ENCODE measurements at places on chromosomes 2 and 18.

GRCh38 chr18:63293935-63294334 lies 25.6 kb downstream of the BCL2 start:
- DNase-seq = no peak

- no peak for DNase-seq
These were observed 45.3 kb downstream of the ADAM23 start for GRCh38 chr2:206488623-206489022.

DNA sequence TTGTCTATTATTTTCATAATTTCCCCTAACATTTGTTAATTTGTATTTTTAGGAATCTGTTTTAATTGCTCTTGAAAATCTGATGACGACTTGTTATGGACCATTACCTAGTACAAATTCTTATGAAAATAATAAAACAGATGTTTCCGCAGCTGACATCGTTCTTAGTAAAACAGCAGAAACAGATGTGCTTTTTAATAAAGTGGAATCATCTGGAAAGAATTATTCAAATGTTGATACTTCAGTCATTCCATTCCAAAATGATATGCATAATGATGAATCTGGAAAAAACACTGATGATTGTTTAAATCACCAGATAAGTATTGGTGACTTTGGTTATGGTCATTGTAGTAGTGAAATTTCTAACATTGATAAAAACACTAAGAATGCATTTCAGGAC lies 69.9 kb downstream of the PMS1 start:
- DNase-seq = no peak

DNA sequence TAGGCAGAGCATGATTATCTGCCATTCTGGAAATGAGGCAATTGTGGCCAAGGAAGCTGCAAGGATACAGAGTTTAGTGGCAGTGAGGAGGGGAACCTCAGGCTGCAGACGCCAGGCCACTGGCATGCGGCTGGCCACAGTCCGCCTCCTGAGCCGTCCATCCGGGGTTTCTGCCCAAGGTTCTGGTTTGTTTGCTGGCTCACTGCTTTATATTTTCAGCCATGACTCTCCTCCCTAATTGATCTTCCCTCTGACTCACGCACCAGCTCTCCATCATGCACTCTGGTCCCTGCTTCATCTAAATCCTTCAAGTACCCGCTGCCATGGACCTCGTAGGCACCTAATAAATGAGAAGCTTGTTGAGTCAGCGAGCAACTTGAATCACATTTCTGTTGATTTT lies 107.8 kb upstream of the REV1 start:
- no peak for DNase-seq

DNA sequence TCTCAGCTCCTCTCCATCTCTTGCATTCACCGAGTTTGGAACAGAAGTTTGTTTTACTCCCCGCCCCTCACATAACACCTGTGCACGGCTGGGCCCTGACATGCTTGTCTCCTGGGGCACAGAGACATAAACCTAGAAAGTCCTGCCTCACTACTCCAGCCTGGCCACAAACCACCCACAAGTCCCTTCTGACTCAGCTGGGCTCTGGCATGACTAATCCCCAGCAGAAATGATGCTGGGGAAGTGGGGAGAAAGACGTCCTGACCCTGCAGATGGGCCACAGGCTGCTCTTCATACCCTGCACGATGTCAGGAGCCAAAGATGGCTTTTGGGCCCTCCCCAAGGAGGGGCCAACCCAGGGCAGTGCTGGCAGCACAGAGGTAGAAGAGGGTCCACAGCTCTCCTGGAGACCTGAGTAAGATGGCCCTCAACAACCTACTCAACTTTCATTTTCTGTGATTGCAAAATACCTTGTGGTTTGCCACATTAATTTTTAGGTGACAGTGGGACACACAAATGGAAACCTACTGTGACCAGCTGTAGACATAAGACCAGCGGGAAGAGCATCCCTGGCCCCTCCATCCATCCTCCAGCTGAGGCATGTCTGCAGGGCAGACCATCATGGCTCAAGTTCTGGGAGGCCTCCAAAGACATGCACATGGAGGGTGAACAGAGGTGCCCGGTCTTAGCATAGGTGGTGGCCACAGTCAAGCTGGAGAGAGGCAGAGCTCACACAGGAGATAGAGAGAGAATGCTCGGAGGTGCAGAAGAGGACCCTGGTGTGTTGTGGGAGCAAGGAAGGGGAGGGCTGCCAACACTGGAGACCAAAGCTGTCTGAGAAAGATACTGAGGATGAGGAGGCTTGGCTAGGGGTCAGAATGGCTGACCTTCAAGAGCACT lies 40.0 kb downstream of the DNMT3A start:
- DNase-seq = peak; percentile 91

- DNase-seq = no peak
These were observed 422.1 kb upstream of the DSEL start for GRCh38 chr18:67938660-67939059.

DNA sequence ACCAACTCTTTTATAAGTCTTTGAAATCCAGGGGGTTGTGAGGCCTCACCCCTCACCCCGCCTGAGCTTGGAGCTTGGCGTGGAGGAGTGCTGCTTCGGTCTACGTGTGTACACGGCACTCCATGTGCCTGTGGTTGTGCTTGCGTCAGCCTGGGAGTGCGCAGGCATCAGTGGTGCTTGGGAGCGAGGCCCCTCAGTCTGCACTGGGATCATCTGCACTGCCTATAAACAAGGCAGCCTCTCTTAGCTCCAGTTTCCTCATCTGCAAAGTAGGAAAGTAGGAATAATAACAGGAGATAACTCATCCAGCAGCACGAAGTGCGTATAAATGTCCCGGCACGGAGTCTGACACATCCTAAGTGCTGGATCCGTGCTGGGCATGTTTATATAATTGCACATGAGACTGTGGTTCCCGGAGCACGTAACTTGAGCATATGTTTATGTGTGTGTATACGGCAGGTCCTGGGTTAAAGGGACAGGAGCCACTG lies 1.2 kb downstream of the GYPC start:
- DNase-seq = peak; percentile 36

DNA sequence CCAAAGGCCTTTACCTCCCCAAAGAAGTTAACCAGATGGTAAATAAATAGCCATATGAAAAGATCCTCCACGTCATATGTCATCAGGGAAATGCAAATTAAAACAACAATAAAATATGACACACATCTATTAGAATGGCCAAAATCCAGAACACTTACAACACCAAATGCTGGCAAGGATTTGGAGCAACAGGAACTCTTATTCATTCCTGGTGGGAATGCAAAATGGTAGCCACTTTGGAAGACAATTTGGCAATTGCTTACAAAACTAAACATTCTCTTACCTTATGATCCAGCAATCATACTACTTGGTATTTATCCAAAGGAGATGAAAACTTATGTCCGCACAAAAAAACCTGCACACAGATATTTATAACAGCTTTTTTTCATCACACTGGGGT lies 1.3 kb upstream of the TANK start:
- DNase-seq = no peak

- DNase-seq = no peak
These were observed 17.0 kb upstream of the HPCAL1 start for GRCh38 chr2:10285556-10286198.

GRCh38 chr2:17995593-17995992 lies 117.1 kb downstream of the KCNS3 start:
- no peak for DNase-seq

GRCh38 chr2:225309516-225309915 lies 90.0 kb upstream of the NYAP2 start:
- DNase-seq = no peak

GRCh38 chr2:111919365-111919764 lies 21.0 kb downstream of the MERTK start:
- no peak for DNase-seq

- no peak for DNase-seq
These were observed 11.3 kb downstream of the APLF start for GRCh38 chr2:68478688-68479087.

DNA sequence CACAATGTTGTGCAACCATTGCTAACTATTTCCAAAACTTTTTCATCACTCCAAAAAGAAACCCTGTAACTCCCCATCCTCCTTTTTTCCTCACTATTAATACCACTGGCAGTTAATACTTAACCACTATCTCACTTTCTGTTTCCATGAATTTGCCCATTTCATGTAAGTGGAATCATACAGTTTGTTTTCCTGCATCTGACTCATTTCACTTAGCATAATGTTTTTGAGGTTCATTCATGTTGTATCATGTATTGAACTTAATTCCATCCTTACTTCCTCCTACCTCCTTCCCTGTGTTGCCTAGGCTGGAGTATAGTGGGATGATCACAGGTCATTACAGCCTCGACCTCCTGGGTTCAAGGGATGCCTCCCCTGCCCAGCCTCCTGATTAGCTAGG lies 68.3 kb downstream of the FAM117B start:
- DNase-seq = no peak

DNA sequence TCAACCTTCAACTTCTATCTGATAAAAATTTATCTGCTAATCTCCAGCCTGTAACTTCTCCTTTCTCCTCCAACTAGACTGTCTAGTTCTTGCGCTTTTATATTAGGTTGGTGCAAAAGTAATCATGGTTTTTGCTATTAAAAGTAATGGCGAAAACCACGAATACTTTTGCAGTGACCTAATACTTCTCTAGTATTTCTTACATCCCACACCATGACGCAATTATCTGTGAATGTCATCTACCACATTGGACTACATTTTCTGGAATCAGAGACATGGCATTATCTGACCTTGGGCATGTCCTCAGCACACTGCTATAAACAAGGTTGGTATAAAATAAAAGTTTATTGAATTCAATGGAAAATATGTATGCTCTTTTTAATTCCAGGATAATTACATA lies 370.2 kb upstream of the LYPD1 start:
- DNase-seq = no peak

DNA sequence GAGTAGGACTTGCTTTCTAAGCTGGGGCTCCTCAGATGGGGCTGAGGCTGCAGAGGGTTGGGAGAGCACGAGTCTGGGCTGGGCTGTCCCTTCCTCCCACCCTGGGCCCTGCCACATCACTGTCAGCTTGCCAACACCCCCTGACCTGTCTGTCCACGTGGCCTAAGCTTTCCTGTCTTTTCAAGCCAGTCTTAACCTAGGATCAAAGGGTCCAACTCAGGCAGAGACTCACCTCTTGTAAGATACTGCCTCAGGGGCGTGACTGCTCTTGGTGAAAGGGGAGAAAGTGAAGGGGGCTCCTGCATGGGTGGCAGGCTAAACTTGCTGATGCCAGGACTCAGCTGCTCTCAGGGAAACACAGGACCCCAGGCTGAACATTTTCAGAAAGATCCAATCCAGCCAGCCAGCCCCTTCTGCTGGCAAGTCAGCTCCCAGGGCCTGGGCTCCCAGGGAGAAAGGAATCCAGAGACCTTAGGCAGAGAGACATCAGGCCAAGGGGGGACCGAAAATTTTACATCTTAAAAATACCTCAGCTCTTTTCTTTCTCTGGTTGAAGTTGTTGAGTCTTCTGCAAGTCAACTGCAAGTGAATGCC lies 144.2 kb upstream of the ID2 start:
- no peak for DNase-seq

DNA sequence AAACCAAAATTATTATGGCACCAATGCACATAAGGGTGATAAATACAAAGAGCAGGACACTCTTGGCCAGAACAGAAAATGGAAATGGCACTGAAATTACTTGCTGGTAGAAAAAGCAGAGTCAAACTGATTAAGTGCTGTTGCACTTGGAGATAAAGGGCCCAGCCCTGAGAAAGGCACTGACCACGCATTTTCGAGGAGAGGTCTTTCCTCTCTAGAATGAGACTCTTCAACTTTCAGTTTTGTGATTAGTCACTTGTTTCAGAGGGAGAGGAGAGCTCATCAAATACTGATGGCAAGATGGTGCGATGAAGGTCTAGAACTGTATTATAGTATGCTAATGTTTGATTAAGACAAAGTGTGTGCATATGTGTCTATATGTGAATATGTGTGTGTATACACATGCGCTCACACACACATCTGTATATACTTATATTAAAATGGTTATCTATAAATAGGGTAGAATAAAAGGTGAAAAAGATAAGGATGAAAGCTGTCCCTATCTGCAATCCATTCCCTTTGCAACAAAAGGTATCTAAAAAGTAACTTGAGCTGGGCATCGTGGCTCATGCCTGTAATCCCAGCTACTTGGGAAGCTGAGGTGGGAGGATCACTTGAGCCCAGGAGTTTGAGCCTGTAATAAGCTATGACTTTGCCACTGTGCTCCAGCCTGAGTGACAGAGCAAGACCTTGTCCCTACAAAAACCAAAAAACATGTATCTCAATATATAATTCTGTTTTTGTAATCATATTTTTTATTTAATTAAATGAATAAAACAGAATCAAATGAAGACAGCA lies 48.8 kb upstream of the ZDBF2 start:
- peak; percentile 93 for DNase-seq

DNA sequence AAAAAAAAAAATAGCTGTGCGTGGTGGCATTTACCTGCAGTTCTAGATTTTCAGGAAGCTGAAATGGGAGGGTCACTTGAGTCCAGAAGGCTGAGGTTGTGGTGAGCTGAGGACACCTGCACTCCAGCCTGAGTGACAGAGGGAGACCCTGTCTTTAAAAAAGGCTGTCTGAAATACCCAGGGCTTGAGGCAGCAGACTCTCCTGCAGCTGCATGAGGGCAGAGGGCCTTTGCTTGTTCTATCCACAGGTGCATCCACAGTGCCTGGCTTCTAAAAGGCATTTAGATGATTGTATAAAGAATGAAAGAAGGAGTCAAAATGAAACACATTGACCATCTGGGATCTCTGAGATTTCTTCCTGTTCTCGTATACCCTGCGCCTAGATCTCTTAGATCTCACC lies 152.9 kb downstream of the MGAT5 start:
- peak; percentile 89 for DNase-seq

- no peak for DNase-seq
These were observed 18.8 kb downstream of the MAPK4 start for GRCh38 chr18:50578651-50579050.

DNA sequence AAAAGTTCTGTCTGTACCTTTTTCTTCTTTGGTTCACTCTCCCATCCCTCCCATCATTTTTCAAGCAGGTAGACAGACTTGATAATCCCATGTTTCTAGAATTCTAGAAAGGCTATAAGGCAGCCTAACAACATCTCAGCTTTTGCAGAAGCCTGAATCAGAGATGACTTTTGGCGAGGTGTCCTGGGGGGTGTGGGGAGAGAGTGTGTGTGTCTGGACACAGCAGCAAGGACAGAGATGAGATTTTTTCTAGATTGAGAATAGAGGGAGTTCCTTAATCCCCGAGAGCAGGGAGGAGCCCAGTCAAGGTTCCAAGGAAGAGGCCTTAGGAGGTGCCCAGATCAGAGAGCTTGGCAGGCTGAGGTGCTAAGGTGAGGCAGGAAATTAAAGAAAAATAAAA lies 22.0 kb upstream of the LAPTM4A start:
- DNase-seq = no peak

DNA sequence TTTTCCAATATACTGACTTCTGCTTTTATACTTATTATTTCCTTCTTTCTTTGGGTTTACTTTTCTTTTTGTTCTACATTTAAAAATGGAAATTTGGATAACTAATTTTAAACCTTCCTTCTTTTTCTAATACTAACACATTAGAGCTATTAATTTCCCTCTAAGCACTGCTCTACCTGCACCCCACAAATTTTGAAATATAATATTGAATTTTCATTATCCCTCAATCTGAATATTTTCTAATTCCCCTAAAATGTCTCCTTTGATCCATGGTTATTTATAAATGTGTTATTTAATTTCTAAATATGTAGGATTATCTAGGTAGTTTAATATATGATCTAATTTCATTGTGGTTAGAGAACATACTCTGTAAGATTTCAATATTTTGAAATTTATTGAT lies 63.4 kb upstream of the LGALSL start:
- no peak for DNase-seq
